Right kidney (tissue), 9 donors: ENCODE measurements at places on chromosomes 1 and 21.

GRCh38 chr21:45011911-45012661 lies 62.3 kb upstream of the ADARB1 start:
- peak; percentile 74 for DNase-seq

DNA sequence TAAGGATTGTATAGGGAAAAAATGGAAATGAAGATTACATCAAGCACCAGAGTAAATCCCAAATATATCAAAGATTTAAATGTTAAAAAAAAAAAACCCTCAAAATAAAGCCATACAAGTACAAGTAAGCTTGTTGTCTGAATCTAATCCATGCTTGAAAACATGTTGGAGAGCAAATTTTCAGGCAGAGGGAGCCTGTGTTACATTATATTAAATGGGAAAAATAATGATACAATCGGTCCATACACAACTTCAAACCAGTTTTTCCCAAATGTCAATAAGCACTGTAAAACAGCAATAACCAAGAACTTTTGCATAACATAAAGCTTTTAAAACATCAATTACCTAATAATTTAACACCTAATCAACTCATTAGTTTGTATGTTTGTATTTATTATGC lies 949.4 kb upstream of the ADGRL4 start:
- no peak for DNase-seq

GRCh38 chr1:198205016-198205684 lies 48.4 kb downstream of the NEK7 start:
- DNase-seq: no peak

DNA sequence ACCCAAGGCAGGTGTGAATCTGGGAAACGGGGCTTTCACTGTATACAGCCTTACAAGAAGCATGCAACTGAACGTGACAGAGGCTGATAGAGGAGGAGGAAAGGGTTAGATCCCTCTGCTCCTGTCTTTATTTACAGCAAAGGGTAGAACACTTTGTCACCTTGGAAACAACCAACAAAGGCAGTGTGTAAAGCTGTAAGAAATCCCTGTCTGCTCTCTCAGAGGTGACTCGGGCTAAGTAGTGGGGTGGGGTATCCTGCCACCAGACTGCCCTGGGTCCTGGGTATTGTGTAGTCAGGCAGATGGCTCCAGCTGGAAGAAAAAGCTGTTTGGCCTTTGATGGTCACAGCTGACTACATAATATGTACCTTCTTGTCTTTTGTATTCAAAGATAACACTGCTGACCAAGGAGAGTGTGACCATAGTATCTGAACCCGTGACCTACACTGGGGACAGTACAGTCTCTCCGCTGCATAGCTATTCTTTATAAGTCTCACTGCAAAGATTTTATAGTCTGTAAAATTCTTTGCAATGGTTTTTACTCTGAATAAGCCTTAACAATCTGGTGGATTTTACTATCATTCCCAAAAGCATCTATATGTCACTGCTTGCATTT lies 22.1 kb upstream of the POU2F1 start:
- no peak for DNase-seq

DNA sequence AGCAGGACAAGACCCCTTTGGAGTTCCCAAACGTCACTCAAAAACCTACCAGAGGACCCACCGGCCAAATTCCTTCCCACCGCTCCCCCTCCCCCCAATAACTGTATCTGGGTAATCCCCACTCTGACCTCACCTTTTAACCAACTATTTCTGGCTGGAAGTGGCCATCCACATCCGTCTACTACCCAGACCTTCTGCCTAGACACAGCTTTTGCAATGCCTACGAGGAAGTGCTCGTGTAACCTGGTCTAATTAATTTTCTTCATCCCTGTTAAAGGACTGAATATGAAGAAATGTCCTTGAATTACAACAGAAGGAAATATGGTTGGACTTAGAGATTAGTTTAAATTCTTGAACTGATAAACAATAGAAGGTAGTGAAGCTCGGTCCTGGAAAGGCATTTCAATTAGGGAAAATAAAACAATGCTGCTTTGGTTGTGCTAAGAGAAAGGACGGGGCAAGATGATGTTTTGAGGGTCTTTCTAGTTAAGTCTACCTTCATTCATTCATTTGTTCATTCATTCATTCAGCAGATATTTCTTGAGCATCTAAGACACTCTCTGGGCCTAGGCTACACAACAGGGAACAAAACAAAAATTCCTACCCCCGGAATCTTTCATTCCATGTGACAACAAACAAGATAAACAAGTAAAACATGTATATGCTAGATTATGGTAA lies 18.8 kb downstream of the AVPR1B start:
- no peak for DNase-seq

- no peak for DNase-seq
These were observed 53.1 kb upstream of the CACNA1E start for GRCh38 chr1:181430015-181430885.

DNA sequence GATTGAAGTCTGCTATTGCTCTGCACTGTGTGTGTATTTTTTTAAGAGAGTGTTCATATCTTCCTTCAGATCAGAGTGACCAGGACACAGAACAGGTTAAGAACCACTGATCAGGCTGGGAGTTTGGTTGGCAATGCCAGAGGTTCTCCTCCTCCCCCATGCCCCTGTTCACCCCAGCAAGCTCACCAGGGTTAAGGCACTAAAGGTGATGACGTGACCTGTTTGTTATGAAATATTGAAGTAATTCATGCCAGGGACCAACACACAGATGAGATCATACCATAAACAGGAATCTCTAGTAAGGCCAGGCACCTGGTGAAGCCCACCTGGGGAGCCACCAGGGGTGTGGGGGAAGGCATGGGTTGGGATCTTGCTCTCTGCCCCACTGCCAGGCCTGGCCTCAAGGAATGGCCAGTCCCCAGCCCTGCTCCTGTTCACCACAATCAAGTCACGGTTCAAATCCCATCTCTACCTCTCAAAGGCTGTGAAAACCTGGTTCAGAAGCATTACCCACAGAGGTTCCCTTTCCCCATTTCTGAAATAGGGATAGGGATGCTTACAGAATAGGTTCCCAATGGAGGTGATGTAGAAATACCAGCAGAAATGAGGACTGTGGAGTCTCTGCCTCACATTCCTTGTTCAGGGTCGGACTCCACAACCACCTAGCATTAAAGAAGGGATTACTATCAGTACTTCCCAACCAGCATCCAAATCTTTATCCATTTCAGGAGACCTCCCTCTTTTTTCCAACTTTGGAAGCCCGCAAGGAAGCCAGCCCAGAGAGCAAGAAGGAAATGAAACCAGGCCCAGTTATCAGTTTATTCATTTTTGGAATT lies 2.4 kb downstream of the ID3 start:
- peak; percentile 42 for DNase-seq

- peak; percentile 92 for DNase-seq
These were observed at the start of gene DPYD for GRCh38 chr1:97920832-97921571. Gene DPYD (minus strand): TSS chr1:97921034. CDS start chr1:97920922, 112 bp downstream.

- no peak for DNase-seq
These were observed 204.2 kb downstream of the CAMTA1 start for GRCh38 chr1:6989212-6990159.

DNA sequence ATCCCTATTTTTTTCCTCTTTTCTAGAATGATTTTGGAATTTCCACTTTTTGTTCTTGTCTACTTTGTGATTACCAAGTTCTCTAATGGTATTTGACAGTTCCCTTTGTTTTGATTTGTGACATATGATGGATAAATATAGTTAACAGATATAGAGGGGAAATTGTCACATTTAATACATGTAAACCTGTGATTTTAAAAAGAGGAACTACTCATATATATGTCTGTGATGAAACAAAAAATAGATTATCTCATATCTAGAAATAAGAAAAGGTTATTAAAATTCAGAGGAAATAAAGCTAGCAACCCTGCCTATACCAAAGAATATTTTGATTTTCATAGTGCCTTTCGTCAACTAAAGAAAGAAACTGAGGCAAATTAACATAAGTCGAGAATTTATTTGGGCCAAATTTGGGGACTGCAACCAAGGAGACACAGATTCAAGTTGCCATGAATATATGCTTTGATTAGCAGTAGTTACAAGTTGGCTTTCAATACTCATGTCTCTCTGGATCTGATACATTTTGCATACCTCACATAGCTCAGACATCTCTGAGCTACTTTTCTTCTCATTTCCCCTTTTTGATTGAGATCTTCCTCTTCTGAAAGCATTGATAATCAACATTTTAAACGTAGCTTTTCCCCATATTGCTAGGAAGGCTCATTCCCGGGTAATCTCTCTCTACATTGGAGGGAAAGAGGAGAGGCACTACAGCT lies 15.6 kb upstream of the C21orf91 start:
- no peak for DNase-seq

- no peak for DNase-seq
These were observed 23.1 kb downstream of the UBE2G2 start for GRCh38 chr21:44778499-44778911.

- no peak for DNase-seq
These were observed 37.2 kb downstream of the TRIM33 start for GRCh38 chr1:114473796-114474195.

GRCh38 chr1:182930985-182931384 lies 22.0 kb downstream of the SHCBP1L start:
- no peak for DNase-seq

DNA sequence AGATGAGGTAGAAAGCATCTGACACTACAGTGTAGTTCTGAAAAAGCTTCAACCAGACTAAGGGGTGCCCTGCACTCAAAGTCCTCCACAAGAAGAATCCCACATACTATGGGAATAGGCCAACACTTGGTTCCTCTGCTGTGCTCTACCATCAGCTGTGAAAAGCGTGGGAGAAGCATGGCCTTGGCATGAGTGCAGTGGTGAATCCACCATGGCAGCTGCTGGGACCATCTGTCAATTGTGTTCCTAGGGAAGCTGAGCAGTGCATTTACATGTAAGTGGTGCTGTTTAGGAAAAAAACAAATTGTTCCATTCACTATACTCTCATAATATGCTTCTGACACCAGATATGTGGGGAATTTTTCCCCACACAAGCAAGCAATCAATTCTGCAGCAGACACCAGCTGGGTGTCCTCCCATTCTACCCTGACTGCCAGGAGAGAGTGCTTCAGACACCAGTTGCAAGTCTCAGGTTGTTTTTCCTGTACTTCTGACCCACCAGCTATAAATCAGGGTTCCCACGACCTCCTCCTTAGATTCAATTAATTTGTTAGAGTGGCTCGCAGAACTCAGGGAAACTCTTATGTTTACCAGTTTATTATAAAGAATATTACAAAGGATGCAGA lies 230.8 kb upstream of the CHRM3 start:
- peak; percentile 16 for DNase-seq

DNA sequence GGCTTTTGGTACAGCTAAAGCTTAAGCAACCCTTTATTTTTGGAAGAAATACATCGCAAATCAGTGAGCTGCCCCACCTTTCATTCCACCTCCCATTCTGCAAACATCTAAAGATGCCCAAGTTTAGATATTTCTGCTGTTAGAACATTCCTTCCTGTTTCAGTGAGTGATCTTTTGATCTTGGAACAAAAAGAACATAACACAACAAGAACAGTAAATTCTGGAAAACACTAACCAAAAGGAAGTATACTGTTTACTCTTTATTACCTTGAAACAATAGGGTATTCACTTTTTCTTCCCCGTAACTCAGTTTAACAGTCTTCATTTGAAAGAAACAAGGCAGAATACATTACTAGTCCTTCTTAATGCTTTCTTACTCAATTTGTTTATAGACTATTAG lies 40.6 kb downstream of the HNRNPR start:
- no peak for DNase-seq

DNA sequence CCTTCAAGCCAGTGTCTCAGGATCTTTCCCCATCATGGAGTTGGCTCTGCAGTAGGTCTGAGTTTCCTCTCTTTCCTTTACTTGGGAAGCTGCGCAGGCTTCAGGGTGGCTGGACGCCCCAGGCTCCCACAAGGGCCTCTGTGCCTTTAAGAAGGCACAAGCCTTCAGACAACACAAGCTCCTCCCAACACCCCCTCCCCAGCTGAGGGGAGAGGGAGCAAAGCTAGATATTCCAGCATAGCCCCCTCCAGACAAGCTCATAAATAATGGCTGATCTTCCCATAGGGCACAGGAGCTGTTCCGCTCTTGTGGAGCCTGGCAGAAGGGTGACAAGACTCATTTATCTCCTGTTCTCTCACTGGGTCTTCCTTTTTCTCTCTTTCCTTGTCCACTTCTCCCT lies 27.9 kb upstream of the ATP2B4 start:
- no peak for DNase-seq

DNA sequence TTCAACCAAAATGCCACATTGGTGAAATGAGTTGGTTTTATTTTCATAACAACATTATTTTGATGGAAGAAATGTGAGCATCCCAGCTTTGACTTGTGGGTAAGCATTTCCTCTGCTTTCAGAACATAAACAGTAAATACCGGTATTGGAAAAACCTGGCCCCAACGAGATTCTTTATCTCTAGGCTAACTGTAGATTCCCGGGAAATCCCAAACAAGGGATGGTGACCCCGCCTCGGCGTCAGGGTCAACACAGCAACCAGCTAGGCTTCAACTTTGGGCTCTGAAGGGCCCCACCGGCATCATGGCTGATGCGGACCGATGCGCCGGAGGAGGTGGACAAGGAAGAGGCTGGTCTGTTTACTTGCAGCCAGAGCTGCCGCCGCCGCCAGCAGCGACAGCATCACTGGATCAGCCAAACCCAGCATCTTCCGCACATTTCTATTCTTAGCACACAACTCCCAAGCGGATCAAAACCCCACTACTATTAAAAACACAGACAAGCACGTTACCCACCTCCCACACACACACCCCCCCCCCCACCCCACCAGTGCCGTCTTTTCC lies 1.1 kb downstream of the AKT3 start:
- DNase-seq: peak; percentile 57

GRCh38 chr1:14777516-14778506 lies 179.3 kb downstream of the KAZN start:
- DNase-seq: no peak

GRCh38 chr1:155277902-155278688 lies 832 bp downstream of the HCN3 start:
- peak; percentile 59 for DNase-seq

GRCh38 chr1:6148497-6149241 lies 31.5 kb downstream of the CHD5 start:
- DNase-seq: no peak

DNA sequence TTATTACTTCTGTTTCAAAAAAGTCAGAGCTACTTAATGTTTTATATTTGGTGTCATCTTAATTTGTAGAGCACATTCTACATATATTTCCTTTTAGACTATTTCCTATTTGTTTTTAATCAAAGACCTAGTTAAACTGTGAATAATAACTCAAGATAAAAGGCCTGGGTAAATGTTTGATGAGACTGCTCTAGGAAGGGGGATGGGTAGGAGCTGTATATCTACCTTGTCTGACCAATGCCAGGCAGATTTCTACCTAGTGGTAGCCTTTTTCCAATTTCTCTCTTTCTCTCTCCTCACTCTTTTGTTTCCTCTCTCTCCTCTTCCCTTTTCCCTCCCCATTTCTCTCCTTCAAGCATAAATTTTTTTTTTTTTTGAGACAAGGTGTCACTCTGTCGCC lies 31.9 kb upstream of the IVNS1ABP start:
- DNase-seq: no peak
